ENCODE measurements at places on chromosomes 12 and 14.

DNA sequence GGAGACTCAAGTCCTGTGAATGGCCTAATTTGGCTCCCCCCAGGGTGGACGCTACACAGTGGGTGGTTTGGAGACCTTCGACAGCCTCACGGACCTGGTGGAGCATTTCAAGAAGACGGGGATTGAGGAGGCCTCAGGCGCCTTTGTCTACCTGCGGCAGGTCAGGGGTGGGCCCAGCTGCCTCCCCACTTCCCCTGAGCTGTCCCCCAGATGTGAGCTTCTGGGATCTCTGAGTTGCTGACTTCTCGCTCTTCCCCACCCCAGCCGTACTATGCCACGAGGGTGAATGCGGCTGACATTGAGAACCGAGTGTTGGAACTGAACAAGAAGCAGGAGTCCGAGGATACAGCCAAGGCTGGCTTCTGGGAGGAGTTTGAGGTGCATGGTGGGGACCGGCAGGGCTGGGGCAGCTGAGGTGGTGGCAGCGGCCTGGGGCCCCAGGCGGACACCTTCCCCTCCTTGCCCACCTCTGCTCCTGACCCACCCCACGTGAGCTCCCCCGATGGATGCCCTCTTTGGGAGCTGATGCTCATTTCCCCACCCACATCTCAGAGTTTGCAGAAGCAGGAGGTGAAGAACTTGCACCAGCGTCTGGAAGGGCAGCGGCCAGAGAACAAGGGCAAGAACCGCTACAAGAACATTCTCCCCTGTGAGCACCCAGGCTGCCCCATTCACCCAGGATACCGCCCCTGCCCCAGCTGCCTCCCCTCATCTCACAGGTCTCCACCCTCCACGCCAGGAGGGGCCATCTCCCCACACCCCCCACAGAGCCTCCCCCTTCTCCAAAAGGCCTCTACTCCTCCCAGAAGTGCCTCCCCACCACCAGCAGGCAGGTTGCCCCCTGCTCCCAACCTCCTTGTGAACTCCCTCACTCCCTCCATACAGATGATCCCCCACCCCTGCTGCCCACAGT is 4.2 kb downstream of the PTPN6 start:
- no peak overlapping the region for H3K27ac ChIP-seq
- H3K36me3 ChIP-seq = no peaks in the 10 kb centered on the region
- DNase-seq = no peak
- 0 out of 2 replicates have a peak, but pooled peaks cover 4% of the 10 kb centered on the region for H3K4me1 ChIP-seq
- H3K27me3 ChIP-seq = no peaks in the 10 kb centered on the region

GRCh38 chr12:15644700-15645099 is 144.5 kb downstream of the EPS8 start:
- no peaks in the 10 kb centered on the region for H3K27me3 ChIP-seq
- no peak for DNase-seq
- H3K4me1 ChIP-seq = no peaks in the 10 kb centered on the region
- no peak overlapping the region for H3K27ac ChIP-seq
- no peak overlapping the region for H3K4me3 ChIP-seq
- H3K36me3 ChIP-seq = no peaks in the 10 kb centered on the region

DNA sequence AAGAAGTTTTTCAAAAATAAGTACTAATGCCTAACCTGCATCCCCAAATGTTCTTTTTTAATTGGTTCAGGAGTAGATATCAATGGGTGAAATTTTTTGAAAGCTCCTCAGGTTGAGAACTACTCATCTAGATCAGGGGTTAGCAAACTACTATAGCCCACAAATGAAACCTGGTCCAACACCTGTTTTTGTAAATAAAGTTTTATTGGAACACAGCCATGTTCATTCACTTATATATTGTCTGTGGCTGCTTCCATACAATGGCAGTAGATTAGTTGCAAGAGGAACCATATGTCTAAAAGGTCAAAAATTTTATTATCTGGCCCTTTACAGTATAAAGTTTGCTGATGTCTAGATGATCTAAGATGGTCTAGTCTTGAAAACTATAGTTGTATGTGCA is 13.8 kb downstream of the PUS7L start:
- H3K4me3 ChIP-seq = no peak overlapping the region
- no peaks in the 10 kb centered on the region for H3K36me3 ChIP-seq
- H3K27me3 ChIP-seq = no peaks in the 10 kb centered on the region

- no peaks in the 10 kb centered on the region for H3K4me1 ChIP-seq
- no peak overlapping the region for H3K27ac ChIP-seq
- peak; percentile 2 for DNase-seq
- no peaks in the 10 kb centered on the region for H3K27me3 ChIP-seq
- H3K36me3 ChIP-seq = no peaks in the 10 kb centered on the region
These were observed 26.8 kb downstream of the IFT43 start for GRCh38 chr14:76012354-76012753.

GRCh38 chr12:11865824-11866223 is 204.9 kb upstream of the BCL2L14 start:
- H3K27ac ChIP-seq = no peak overlapping the region
- no peaks in the 10 kb centered on the region for H3K27me3 ChIP-seq
- peaks cover 3% of the 10 kb centered on the region for H3K4me1 ChIP-seq
- no peak overlapping the region for H3K4me3 ChIP-seq
- no peak for DNase-seq

DNA sequence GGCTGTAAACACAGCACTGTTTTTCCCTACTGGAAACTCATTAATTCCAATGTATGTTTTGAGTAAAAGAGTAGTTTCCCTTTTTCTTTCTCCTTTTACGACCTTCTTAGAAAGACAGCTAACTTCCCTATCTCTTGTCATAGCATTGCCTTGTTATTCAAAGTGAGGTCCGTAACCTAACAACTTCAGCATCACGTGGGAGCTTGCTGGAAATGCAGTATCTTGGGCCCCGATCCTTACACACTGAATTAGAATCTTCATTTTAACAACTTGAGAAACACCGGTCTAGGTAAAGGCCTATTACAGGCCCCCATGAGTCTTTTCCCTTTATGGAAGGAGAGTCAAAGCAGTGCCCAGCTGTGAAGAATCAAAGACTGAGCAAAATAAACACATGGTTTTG is 230.7 kb upstream of the PRKD1 start:
- H3K36me3 ChIP-seq = no peaks in the 10 kb centered on the region
- H3K4me1 ChIP-seq = no peaks in the 10 kb centered on the region
- H3K4me3 ChIP-seq = no peak overlapping the region
- H3K27ac ChIP-seq = no peak overlapping the region
- DNase-seq = no peak

DNA sequence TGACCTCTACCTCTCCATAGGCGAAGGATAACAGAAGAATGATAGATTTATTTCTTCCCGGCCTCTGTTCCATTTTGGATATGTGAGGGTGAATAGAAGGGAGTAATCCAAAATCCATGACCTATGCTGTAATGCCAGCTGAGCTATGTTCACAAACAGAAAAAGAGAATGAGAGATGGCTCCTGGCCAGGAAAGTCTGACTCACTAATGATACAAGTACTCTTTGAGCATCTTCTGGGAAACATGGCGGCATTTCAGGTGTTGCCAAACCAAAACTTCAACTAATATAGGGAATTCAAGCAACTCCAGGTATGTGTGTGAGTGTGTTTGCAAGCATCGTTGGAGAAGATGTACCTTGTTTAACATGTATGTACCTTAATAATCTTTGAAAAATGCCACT is 55.1 kb downstream of the MED13L start:
- no peaks in the 10 kb centered on the region for H3K4me1 ChIP-seq
- H3K36me3 ChIP-seq = no peaks in the 10 kb centered on the region
- no peak for DNase-seq
- no peak overlapping the region for H3K27ac ChIP-seq
- no peak overlapping the region for H3K4me3 ChIP-seq

GRCh38 chr14:79581912-79582576 is 629.3 kb downstream of the DIO2 start:
- no peaks in the 10 kb centered on the region for H3K36me3 ChIP-seq
- no peak overlapping the region for H3K27ac ChIP-seq
- H3K4me1 ChIP-seq = peaks cover 1% of the 10 kb centered on the region

GRCh38 chr12:10243818-10244520 is 31.3 kb downstream of the GABARAPL1 start:
- H3K36me3 ChIP-seq = no peaks in the 10 kb centered on the region
- H3K4me1 ChIP-seq = no peaks in the 10 kb centered on the region
- no peak for DNase-seq
- no peak overlapping the region for H3K4me3 ChIP-seq
- no peaks in the 10 kb centered on the region for H3K27me3 ChIP-seq

Data from iPS DF 6.9 (cell line).